Esophagus muscularis mucosa (tissue), 4 donors: ENCODE measurements at places on chromosomes 13 and 19.

- no peak for DNase-seq
Measured at GRCh38 chr13:101763191-101763590, 310.7 kb downstream of the ITGBL1 start.

GRCh38 chr13:59447031-59447430 is 716.7 kb downstream of the DIAPH3 start:
- DNase-seq, result no peak

- no peak for DNase-seq
Measured at GRCh38 chr13:105518086-105518485, 1017.4 kb downstream of the EFNB2 start.

GRCh38 chr13:48539550-48539949 is 6.7 kb upstream of the RCBTB2 start:
- no peak for DNase-seq

DNA sequence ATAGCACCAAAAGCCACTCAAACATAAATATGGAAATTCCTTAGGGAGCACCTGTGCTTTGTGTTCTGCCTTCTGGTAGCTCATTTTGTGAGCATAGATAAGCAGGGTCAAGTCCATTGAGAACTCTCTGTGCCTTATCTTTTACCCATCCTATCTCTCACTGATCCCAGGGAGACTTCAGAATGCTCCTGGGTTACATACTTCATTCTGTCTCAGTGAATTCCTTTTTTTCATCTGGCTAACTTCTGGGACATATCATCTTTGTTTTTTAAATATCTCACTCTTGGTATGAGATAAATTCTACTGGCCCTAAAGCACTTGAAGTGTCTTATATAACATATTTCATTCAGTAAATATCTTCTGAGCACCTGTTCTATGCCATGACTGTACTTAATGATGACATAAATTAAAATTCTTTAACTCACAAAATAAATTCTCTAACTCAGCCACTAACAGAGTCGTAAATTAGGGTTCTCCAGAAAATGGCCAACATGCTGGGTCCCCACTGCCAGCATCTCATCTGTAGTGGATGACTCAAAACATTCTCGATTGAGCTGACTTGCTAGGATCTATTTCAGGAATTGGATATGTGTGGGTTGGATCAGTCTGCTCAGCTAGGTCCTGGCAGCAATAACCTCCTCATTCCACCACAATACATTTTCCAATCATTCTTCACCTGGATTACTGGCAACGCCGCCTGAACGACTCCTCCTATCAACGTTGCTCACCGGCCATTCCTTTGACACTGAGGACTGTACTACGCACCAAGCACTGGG is 170.2 kb downstream of the FOXO1 start:
- no peak for DNase-seq
